Breast epithelium (tissue), 4 donors: ENCODE measurements at places on chromosomes 12 and 14.

GRCh38 chr12:21438643-21439042 is 1.2 kb downstream of the PYROXD1 start:
- peak overlapping the region; percentile 77 for H3K4me3 ChIP-seq
- no peak for DNase-seq
- H3K27me3 ChIP-seq, result no peaks in the 10 kb centered on the region
- H3K4me1 ChIP-seq, result peaks cover 4% of the 10 kb centered on the region

GRCh38 chr12:52285851-52286530 is 5.3 kb downstream of the KRT81 start:
- H3K4me1 ChIP-seq, result peaks cover 3% of the 10 kb centered on the region
- no peaks in the 10 kb centered on the region for H3K27me3 ChIP-seq
- no peak overlapping the region for H3K27ac ChIP-seq

GRCh38 chr14:106625186-106625585 is 1098.8 kb downstream of the TMEM121 start:
- H3K27ac ChIP-seq, result no peak overlapping the region
- no peak overlapping the region for H3K4me3 ChIP-seq
- H3K4me1 ChIP-seq, result no peaks in the 10 kb centered on the region
- DNase-seq, result no peak
- no peaks in the 10 kb centered on the region for H3K27me3 ChIP-seq

GRCh38 chr12:49965836-49966235 is 4.2 kb downstream of the AQP5 start:
- H3K4me3 ChIP-seq, result no peak overlapping the region
- no peaks in the 10 kb centered on the region for H3K36me3 ChIP-seq
- H3K27me3 ChIP-seq, result peaks cover 3% of the 10 kb centered on the region
- DNase-seq, result no peak
- no peak overlapping the region for H3K27ac ChIP-seq

DNA sequence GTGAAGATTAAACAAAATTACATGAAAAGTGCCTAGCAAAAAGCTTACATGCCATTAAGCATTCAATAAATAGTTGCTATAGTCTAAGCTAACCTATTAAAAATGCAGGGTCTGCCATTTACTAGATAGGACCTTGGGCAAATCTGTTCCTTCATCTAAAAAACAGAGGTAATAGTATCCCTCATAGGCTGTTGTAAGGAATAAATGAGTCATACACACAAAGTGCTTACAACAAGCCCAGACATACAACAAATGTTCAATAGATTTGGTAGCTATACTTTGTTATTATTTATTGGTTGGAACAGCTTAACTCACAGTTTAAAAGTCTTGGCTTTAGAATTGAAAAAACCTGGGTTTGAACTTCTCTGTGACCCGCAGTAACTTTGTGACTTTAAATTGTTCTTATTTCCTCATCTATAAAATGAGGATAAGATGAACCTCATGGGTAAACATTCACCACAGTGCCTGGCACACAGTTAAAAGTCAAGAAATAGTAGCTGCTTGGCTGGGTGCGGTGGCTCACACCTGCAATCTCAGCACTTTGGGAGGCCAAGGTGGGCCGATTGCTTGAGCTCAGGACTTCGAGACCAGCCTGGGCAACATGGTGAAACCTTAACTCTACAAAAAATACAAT is 24.7 kb downstream of the HEATR5A start:
- H3K4me3 ChIP-seq, result no peak overlapping the region
- no peak overlapping the region for H3K27ac ChIP-seq
- H3K4me1 ChIP-seq, result no peaks in the 10 kb centered on the region
- DNase-seq, result no peak
- no peaks in the 10 kb centered on the region for H3K27me3 ChIP-seq
- H3K36me3 ChIP-seq, result peaks cover 8% of the 10 kb centered on the region

- DNase-seq, result no peak
- H3K27ac ChIP-seq, result no peak overlapping the region
- no peak overlapping the region for H3K4me3 ChIP-seq
- no peaks in the 10 kb centered on the region for H3K36me3 ChIP-seq
Observed at GRCh38 chr12:28351414-28351813, 161.2 kb downstream of the CCDC91 start.

- H3K4me1 ChIP-seq, result peaks cover 4% of the 10 kb centered on the region
- H3K27me3 ChIP-seq, result no peaks in the 10 kb centered on the region
- H3K4me3 ChIP-seq, result no peak overlapping the region
- H3K36me3 ChIP-seq, result peaks cover 4% of the 10 kb centered on the region
Observed at GRCh38 chr14:24296341-24297157, 3.0 kb downstream of the DHRS1 start.

DNA sequence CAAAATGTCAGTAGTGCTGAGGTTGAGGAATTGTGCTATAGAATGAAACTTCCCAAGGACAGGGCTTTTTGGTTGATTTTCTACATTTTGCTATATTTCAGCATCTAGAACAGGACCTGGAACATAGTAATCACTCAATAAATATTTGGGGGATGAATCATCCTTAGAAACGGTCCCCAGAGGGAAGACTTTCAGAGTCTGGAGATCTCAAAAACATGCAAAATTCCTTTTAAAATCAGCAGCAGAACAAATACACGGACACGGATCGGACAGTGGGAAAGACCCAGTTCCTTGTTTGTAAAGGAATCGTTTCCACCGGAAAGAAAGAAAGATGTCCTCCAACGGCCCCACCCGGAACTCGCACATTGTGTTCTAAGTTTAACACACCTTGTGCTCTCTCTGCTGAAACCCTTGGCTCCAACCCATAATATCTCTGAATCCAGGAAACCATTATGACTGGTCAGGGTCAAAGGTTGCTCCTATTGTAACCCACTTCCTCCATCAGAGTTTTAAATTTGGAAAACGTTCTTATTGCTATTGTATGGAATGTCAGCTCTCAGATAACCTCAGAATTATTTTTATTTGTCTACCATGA is 617.2 kb downstream of the MED13L start:
- no peak overlapping the region for H3K27ac ChIP-seq
- no peak for DNase-seq
- no peak overlapping the region for H3K4me3 ChIP-seq
- H3K36me3 ChIP-seq, result no peaks in the 10 kb centered on the region
- H3K4me1 ChIP-seq, result no peaks in the 10 kb centered on the region

DNA sequence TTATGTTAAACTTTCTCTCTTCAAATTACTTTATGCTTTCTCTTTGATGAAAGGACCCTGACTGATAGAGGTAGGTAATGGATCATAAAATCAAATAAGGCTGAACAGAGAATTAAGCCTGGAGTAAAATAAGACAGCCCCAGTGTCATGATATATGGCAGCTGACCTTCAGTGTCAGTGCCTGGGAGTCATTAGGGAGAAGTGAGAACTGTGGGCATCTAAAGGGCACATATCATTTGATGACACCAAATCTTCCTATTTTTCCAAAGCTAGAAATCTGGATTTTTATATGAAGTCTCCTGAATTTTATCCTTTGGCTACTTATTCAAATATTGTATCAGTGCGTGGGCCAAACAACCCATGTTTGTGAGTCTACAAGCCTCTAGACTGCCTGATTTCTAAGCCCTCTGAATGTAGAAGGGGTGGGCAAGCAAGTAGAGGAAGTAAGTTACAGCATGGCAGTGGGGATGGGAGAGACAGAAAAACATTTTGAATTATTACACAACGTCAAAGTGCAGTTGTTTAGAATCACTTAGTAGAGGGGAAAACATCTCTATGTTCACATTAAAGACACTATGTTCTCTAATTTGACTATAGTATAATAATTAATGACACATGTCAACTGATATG is 10.0 kb downstream of the SLC39A9 start:
- H3K4me1 ChIP-seq, result no peaks in the 10 kb centered on the region
- H3K4me3 ChIP-seq, result no peak overlapping the region
- no peaks in the 10 kb centered on the region for H3K27me3 ChIP-seq
- no peak for DNase-seq
- H3K27ac ChIP-seq, result no peak overlapping the region
- H3K36me3 ChIP-seq, result no peaks in the 10 kb centered on the region

DNA sequence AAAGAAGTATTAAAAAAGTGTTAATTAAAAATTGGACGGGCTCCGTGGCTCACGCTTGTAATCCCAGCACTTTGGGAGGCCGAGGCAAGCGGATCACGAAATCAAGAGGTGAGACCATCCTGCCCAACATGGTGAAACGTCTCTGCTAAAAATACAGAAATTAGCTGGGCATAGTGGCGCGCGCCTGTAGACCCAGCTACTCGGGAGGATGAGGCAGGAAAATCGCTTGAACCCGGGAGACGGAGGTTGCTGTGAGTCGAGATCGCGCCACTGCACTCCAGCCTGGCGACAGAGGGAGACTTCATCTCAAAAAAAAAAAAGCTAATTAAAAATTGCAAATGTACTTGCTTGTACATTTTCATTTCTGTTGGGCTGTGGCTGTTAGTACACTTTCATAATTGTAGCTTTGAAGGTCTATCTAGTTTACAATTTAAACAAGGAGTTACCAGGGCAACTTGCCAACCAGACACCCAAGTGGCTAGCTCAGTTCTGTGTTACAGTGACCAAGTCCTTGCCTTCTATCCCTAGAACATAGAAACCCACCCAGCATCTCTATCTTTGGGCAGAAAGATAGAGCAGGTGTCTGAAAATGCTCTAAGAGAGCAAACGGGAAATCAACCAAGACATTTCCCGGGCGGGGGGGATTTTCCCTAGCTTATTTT is 1.2 kb downstream of the COA8 start:
- H3K4me3 ChIP-seq, result peak overlapping the region; percentile 97
- no peaks in the 10 kb centered on the region for H3K36me3 ChIP-seq
- no peak for DNase-seq
- no peak overlapping the region for H3K27ac ChIP-seq
- H3K4me1 ChIP-seq, result peaks cover 4% of the 10 kb centered on the region

DNA sequence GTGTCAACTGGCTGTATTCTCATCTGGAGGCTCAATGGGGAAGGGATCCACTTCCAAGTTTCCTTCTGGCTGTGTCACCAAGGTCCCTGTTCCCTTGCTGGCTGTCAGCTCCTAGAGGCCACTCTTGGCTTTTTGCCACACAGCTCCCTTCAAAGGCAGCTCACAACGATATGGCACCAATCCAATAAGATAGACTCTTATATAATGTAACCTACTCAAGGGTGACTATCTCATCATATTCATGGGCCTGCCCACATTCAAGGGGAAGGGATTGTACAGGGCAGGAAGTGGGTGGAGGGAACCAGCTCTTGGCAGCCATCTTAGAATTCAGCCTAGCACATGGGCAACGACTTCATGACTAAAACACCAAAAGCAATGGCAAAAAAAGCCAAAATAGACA is 98.7 kb upstream of the PLXNC1 start:
- no peaks in the 10 kb centered on the region for H3K27me3 ChIP-seq
- no peaks in the 10 kb centered on the region for H3K36me3 ChIP-seq

DNA sequence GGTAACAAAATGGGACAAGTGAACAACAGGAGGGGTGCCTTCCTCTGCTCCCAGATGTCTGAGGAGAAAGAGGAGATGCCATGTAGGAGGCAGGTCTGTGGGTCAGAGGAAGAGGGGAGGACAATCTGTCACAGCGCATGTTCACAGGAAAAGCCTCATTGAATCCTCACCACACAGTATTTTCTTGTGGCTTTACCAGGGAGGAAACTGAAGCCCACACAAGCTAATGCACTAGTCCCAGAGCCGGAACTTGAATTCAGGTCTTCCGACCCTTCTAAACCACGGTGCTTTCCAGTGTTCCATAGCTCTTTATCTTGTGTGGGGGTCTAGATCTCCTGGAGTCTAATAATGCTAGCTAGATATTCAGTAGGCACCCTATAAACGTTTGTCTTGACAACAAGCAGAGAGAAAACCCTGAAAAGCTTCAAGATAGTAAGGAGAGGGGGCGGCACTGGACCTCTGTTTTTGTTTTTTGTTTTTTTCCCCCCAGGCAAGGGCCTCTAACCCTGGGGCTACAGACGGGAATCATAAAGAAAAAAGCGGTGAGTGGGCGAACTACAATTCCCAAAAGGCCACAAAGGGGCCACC is 371 bp upstream of the SHMT2 start:
- H3K4me3 ChIP-seq, result peak overlapping the region; percentile 57
- peak overlapping the region; percentile 73 for H3K27ac ChIP-seq
- H3K27me3 ChIP-seq, result peaks cover 30% of the 10 kb centered on the region
- peaks cover 4% of the 10 kb centered on the region for H3K4me1 ChIP-seq
- H3K36me3 ChIP-seq, result no peaks in the 10 kb centered on the region
- no peak for DNase-seq

GRCh38 chr14:84804468-84804867 is 725.5 kb upstream of the FLRT2 start:
- H3K27ac ChIP-seq, result no peak overlapping the region
- H3K36me3 ChIP-seq, result no peaks in the 10 kb centered on the region
- no peaks in the 10 kb centered on the region for H3K27me3 ChIP-seq
- no peak for DNase-seq
- H3K4me1 ChIP-seq, result no peaks in the 10 kb centered on the region

DNA sequence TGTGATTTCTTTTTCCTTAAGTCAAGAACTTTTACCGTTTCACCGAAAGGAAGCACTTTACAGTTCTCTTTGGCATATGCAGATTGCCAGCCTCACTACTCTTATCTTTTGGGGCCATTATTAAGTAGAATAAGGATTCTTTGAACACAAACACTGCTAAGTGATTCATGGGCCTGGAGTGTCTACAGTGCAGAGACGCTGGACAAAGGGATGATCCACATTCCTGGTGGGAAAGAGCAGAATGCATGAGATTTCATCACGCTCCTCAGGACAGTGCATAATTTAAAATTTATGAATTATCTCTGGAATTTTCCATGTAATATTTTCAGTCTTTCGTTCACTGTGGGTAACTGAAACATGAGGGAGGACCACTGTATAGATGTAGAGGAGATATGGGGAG is 90.2 kb downstream of the TTLL5 start:
- H3K27ac ChIP-seq, result no peak overlapping the region
- H3K36me3 ChIP-seq, result no peaks in the 10 kb centered on the region
- DNase-seq, result no peak
- no peak overlapping the region for H3K4me3 ChIP-seq
- no peaks in the 10 kb centered on the region for H3K4me1 ChIP-seq

- DNase-seq, result peak; percentile 73
- H3K27me3 ChIP-seq, result no peaks in the 10 kb centered on the region
- H3K36me3 ChIP-seq, result no peaks in the 10 kb centered on the region
- H3K27ac ChIP-seq, result peak overlapping the region; percentile 82
- no peaks in the 10 kb centered on the region for H3K4me1 ChIP-seq
Observed at GRCh38 chr12:95623554-95624170, 72.4 kb upstream of the USP44 start.

- DNase-seq, result no peak
- H3K27me3 ChIP-seq, result no peaks in the 10 kb centered on the region
- no peaks in the 10 kb centered on the region for H3K36me3 ChIP-seq
- no peak overlapping the region for H3K4me3 ChIP-seq
- H3K27ac ChIP-seq, result no peak overlapping the region
Observed at GRCh38 chr12:63961048-63961447, 116.5 kb downstream of the SRGAP1 start.
